ENCODE measurements at places on chromosomes 3 and 15.

- no peak for DNase-seq
Measured at GRCh38 chr3:112651516-112651915, 10.6 kb upstream of the CCDC80 start.

DNA sequence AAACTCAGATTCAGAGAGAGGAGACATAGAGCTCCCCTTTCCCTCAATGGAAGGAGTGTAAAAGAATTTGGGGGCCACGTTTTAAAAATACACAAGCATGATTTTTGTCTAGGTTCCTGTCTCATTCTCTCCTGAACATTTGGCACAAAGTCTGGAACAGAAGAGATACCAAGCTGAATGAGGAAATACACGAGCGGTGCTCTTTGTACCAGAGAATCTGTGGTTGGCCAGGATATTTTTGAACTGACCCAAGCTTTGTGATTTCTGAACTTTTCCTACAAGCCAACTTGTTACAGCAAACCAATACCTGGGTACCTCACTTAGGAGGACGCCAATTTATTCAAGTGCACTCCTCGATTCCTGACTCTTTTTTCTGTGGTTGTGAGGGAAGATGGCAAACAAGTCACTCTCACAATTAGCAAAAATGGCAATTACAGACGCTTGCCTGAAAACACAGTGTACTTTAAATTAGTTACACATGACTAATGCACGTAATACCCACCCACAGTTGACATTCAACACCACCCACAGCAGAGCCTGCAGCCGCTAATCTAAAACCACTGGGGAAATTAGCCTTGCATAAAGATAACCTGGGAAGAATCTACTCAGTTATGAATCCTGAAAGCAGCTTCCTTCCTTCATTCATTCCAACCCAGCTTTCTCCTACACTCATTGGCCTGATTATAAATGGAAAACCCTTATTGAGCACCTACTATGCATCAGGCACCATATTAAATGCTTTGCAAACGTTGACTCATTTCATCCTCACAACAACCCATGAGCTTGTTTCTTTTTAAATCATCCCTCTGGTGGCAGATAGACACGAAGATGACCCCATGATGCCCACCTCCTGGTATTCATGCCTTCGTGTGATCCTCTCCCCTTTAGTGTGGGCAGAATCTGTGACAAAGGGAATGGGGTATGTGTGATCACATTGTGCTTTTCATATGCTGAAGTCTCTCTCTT, 293.5 kb downstream of the KBTBD8 start:
- no peak for DNase-seq

GRCh38 chr15:22936577-22937472, 43.3 kb downstream of the CYFIP1 start:
- DNase-seq, result no peak

DNA sequence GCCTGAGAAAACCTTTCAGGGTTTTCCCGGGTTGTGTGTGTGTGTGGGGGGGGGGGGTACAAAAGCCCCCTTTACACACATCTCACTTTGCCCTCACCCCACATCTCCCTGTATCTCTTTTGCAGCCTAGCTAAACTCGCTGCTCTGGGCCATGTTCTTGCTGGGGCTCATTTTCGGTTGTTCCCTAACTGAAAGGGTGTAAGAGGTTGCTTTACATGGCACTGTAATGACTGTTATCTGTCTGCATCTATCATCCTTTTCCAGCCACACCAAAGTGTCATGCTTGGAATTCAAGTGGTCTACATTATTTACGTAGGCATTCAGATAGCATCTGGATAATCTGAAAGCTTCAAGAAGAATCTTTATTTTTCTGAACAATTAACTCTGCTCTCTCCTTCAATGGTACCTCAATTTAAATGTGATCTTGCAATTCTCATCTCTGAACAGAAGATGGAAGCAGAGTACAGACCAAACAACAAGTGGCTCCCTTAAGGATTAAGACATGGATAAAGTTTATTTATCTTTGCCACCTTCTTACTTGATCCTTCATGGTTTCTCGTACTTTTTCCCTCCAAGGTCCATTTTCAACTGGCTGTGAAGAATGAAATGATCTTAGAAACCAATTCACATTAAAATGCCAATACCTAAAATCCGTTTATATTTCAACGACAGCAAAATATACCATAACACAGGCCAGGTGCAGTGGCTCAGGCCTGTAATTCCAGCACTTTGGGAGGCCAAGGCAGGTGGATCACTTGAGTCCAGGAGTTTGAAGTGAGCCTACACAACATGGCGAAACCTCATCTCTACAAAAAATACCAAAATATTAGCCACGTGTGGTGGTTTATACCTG, 34.9 kb downstream of the DCLK3 start:
- DNase-seq, result no peak

- no peak for DNase-seq
Measured at GRCh38 chr15:94674296-94674695, 442.9 kb downstream of the MCTP2 start.

- DNase-seq, result no peak
Measured at GRCh38 chr3:160635213-160635612, 41.7 kb upstream of the ARL14 start.

GRCh38 chr15:73716417-73716816, 32.2 kb downstream of the CD276 start:
- no peak for DNase-seq

GRCh38 chr3:105847452-105847851, 21.4 kb downstream of the CBLB start:
- DNase-seq, result no peak

- no peak for DNase-seq
Measured at GRCh38 chr15:70098461-70099166, 897 bp upstream of the TLE3 start.

DNA sequence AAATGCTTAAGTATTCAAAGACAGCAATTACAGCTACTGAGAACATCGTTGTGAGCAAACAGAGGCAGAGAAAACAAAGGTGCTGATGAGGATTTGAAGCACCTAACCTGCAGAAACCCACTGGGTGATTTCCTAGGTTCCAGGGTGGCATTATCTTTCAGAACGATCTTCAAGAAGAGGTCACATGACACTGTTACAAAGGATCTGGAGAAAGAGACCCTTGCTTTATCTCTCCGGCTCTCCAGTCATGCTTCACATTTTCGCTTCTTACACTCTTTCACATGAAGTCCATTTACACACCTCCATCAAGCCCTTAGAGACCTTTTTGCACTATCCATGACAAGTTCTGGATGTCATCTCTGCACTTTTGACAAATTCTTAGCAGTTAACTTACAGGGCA, 70.8 kb downstream of the GOLGA8B start:
- no peak for DNase-seq

DNA sequence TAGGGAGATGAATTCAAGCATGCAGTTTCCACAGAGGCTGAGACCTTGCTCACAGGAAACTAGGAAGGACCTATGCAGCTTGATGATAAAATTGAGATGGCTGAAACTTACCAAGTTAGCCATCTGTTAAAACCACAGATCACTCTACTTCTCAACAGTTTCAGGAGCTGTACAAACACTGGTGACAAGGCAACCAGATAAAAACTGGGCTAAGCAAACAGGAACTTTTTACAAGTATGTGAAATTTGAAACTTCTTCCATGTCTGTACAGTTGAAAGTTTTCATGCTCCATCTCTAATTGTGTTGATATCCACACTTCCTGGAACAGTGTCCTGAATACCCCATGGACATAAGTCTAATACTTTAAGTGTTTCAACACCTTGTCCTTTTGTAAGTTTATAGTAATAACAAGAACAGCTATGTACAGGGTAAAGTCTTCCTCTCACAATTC, 78.2 kb downstream of the FAIM start:
- DNase-seq, result no peak

DNA sequence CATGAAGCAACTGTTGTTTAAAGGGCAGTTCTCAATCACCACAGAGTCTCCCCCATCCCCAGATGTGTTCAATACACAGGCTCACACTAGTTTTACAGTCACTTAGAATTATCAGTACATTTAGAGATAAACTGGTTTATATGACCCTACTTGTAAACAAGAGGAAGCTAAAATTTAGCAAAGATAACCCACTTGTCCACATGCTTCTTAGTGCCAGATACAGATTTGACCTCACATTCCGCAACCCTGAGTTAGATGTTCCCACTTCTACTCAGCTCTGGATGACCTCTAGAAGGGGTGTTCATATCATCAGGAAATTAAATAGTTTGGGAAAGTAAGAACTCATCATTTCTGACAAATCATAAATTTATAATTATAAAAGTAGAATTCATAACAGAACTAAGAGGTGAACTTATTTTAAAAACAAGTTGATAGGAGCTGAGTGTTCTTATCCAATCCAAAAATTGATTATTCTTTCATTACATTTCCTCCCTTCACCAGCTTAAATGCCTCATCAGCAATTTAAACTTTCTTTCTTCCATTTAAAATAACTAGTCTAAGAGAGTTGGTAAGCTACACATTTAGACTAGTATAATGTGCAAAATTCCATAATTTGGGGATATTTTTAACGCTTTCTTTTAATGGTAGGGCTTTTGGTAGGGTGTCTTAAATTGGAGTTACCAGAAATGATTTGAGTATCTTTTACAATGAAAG, 131.2 kb downstream of the FBN1 start:
- DNase-seq, result no peak

DNA sequence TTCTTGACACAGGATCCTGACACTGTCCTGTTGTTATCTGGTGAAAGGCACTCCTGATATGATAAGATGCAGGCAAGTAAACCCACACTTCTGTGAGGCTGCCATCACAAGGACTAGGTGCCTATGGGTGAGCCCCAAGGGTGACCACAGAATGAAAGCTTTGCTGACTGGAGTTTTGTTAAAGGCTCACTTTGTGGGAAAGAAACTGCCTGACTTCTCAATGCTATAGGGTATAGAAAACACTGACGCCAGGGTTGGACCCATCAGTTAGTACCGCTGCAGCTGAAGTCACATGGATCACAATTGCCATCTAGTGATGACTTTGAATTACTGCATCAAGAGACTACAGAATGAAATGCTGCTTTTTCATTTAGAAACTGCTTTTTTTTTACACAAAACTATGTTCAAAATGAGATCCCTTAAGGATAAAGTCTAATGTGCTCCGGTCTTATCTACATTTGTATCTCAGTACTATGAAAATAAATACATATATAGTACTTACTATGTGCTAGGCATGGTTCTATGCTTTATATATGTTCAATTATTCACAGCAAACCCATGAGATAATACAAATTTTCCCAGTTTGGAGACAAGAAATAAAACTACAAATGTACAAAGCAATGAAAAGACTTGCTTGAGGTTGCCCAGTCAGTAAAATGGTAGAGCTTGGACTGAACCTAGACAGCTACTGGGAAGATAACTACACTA, 64.2 kb upstream of the CMSS1 start:
- DNase-seq, result no peak

- no peak for DNase-seq
Measured at GRCh38 chr3:72505539-72506405, 342.5 kb downstream of the SHQ1 start.
